ENCODE measurements at places on chromosomes 7 and 10.

DNA sequence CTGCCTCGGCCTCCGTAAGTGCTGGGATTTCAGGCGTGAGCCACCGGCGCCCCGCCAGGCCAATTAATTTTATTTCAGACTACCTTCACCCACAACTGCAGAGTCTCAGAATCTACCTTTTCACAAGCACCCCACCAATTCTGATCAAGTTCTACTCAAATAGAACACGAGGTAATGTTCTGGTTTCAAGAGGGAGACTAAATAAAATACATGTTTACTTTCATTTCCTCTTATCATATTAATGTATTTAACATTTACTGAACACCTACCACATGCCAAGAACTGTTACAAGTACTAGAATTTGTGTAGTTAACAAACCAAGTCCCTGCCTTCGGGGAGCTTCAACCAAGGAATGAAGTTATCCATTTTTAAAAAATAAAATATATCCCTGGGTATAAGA, 25.5 kb upstream of the RGS10 start:
- peak; percentile 33 for DNase-seq

DNA sequence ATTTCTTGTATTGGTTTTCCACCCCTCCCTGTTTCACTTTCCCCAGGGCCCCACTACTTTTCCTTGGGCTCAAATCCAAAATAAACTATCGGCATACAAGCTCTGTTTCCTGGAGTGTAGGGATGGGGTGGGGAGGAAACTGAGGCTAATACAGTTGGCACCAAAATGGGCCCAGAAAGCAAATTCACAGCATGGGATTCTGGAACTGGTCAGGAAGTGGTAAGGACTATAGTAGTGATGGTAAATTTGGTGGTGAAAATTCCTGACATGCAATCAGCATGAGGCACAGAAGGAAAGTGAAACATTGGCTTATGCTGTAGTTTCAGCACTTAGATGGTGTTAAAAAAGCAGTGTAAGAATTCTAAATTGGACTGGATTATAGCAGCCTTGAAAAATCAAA, 8.7 kb upstream of the SAMD9L start:
- DNase-seq: no peak

DNA sequence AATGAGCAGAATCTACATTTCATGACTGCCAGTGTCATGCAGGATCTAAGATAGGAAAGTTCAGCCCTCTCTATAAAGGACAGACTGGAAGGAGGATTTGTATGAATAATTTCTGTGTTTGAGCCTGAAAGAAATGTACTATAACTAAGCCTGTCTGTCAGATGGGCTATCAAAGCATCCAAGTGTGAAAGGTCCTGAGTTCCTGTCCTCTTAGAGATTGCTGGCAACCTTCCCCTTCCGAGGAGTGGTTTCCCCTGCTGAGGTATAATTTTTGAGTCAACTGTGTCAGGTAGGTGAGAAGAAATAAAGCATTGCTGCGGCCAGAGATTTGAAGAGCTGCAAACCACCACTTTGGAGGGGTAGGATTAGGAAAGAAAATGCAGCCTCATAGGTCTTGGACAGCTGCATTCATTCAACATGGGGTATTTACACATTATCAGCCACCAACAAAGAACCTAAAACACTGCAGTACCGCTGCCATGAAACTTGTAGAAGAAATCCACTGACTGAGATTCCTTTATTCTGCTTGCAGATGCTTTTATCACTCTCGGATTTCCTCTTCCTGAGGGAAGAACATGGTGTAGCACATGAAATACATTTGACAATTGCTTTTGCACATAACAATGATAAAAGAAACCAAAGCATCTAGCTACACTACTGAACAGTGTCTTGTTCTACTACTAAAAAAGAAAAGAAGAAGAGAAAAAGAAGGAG, 189.1 kb downstream of the DGKI start:
- no peak for DNase-seq

- DNase-seq: no peak
Observed at GRCh38 chr10:133420028-133420427, 4.4 kb downstream of the SPRN start.

DNA sequence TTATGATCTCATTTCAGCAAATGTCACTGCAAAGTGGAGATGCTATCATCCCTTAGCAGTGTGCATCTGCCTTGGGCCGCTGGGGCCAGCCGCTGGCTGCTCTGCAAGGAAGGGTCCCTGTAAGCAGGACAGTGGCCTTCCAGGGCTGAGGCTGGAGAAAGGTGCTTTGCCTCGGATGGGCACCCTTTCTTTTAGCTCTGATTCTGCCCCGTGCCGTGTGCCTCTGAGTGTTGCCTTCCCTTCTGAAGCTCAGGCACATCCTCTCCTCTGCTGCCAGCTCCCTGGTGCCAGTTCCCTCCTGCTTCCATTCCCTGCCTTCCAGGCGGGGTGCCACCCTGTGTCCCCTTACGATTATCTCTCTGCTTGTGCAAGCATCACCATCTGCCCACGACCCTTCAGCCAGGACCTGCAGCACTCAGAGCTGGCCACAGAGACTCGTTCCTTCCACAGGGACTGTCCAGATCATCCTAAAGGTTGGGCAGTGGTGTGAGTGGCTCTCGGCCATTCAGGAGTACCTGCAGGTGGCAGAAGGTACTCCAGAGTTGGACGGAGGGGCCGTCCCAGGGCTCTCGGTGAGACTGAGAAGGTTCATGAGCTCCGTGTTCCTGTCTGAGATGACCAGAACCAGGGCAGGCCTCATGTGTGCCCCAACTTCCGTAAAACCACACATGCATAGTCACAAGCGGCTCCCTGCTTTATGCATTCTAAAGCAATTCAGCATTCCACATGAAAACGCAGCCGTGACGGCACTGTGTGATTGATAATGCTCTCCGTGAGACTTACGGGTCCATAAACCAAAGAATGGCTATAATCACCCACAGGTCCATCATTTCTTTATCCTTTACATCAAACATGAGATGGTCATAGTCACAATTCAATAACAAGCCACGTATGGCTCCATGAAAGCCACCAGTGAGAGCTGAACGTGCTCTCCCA, 371.4 kb downstream of the DNAJB6 start:
- no peak for DNase-seq

DNA sequence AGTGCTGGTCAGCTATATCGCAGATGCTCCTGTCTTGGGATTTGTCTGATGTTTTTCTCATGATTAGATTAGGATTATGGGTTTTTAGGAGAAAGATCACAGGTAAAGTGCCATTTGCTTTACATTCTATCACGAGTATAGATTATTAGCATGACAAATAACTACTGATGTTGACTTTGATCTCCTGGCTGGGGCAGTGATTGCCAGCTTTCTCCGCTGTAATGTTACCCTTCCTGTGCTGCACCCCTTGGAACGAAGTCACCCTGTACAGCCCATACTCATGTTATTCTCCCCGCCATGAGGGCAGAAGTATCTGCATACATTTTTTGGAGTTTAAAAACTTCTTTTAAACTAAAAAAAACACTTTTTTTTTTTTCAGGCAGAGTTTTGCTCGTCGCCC, 10.8 kb upstream of the CLDN4 start:
- no peak for DNase-seq

DNA sequence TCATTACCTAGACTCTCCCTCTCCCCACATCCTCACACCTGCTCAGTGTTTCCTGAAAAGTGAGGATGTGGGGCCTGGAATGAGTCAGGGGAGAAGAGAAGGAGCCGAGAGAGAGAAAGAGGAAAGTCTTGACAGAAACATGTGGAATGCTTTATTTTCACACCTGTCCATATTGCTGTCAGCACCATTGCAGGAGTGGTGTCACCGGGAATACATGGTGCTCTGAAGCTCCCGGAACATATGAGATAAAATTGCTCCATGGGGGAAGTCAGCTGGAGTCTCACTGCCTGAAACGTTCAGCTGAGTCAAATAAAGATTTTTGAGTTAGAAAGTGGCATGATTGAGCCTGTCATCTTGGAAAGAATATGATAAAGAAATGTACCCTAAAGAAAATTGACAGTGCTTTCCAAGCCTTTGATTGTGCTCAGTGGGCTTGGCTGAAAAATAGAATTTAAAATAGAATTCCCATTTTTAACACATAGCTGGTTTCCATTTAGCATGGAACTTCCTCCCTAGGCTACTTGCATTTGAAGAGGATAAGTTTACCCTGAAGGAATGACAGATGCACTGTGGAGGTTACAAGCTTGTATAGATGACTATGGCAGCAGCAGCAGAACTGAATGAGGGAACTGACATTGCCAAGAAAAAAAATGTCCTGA, 182.4 kb downstream of the PCLO start:
- no peak for DNase-seq

- no peak for DNase-seq
Observed at GRCh38 chr10:11326241-11326640, 285.2 kb downstream of the USP6NL start.

All from GM12864 (cell line).